CD4-positive, alpha-beta T cell treated with Interleukin-6 at 100 ng/mL for 8 hours (primary cell): ENCODE measurements at places on chromosomes 2 and 18.
A peak's percentile ranks its signal among the peaks of the same experiment; 100 is the strongest.

GRCh38 chr2:9191041-9191481, 15.6 kb upstream of the ASAP2 start:
- DNase-seq: no peak

GRCh38 chr2:227813562-227814353, at the start of gene CCL20:
Gene CCL20 (plus strand): TSS chr2:227813842. CDS start chr2:227813912, 70 bp downstream.
- DNase-seq: peak; percentile 29

GRCh38 chr2:240160291-240161086, 20.0 kb upstream of the OTOS start:
- DNase-seq: no peak

GRCh38 chr18:35728676-35729075, 147.1 kb downstream of the GALNT1 start:
- DNase-seq: no peak

GRCh38 chr2:12721566-12722446, 5.1 kb downstream of the TRIB2 start:
- no peak for DNase-seq

GRCh38 chr2:30631051-30631671, 176.1 kb downstream of the CAPN13 start:
- peak; percentile 3 for DNase-seq

DNA sequence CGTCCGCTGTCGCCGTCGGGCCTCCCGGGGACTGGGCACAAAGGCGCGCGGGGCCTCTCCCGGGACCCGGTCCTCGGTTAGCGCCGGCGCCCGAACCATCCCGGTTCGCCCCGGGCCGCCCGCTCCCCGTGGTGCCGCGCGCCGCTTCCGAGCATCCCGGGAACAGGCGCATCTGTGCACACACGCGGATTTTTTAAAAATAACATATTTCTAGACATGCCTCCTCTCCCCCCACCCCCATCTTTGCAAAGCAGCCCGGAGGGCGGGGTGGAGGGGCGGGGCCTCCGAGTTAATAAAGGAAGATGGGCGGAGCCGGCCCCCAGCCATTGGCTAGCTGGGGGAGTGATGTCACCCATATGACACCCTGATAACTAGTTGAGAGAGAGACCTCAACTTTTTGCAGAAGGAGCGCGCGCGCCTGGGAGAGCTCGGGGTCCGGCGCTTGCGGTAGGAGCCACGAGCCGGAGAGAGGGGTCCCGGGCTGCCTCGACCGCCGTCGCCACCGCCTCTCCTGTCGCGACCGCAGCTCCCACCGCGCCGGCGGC, at the start of gene SOX11:
Gene SOX11, plus strand, starts transcription at position 400 of the 545 bp plus-strand sequence. CDS start 338 bp downstream, outside the sequence.
- DNase-seq: no peak

- no peak for DNase-seq
These were observed 87.9 kb downstream of the ZEB2 start for GRCh38 chr2:144431998-144432397.

- no peak for DNase-seq
These were observed 29.0 kb upstream of the LAPTM4A start for GRCh38 chr2:20080428-20080827.

DNA sequence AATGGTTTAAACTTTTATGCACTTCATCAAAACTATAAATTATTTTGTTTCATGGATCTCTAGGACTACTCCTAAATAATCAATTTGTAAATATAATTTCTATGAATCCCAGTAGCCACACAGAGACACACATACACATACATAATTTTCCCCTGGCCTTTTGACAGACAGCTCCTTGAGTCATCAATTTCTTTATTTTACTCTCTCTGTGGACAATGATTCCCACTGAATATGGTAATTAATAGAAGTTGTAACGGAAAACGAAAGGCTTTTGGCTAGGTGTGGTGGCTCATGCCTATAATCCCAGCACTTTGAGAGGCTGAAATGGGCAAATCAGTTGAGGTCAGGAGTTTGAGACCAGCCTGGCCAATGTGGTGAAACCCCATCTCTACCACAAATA, 235.1 kb downstream of the EPHA4 start:
- DNase-seq: no peak

GRCh38 chr18:74635224-74635975, 37.7 kb downstream of the ZNF407 start:
- no peak for DNase-seq

DNA sequence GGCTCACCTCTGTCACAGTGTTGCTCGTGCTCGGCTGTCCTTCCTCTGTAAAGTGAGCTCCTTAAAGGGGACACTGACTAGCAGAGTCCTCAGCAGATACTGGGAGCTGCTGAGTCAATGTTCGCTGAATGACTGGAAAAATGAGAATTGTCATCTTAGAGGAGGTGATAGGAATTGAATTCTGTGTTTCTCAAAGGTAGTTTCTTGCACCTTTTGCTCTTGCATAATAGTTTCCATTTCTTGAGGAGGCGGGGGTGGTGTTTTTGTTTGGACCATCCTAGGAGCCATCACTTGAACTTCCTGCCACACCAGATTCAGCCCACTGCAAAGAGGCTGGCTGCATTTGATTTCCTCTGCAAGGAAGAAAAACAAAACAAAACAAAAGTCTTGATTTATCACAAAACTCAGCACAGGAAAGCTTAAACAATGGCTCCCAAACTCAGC, 11.4 kb upstream of the RFX8 start:
- no peak for DNase-seq

DNA sequence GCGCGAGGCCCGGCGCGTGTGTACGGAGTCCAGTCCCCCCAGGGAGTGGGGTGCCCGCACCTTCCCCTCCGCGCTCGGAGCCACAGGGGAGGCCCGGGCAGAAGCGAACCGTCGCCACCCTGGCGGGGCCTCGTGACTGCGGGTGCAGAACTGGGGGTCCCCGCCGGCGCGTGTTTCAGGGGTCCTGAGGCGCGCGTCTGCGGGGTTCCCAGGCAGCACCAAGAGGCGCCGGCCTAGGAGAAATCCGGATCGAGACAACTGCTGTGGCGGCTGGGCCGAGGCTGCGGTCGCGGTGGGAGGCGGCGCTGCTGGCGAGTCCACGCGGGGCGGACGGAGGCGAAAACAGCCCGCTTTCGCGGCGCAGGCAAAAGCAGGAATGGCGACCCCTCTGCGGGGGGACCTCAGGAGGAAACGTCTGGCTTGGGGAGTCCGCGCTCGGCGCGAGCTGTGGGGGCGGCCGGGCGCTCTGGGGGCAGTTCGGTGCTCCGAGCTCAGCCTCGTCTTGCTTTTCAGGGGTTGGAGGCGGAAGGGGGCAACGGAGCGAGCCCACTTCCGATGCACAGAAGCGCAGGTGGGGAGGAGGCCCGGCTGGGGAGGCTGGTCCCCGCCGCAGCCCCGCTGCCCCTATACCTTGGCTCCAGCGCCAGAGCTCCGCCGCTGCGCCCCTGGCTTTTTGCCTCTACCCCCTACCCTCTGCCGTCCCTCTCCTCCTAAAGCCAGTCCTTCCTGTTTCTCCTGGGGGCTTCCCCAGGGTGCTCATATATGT, 81.5 kb upstream of the LDLRAD4 start:
- DNase-seq: peak; percentile 22

DNA sequence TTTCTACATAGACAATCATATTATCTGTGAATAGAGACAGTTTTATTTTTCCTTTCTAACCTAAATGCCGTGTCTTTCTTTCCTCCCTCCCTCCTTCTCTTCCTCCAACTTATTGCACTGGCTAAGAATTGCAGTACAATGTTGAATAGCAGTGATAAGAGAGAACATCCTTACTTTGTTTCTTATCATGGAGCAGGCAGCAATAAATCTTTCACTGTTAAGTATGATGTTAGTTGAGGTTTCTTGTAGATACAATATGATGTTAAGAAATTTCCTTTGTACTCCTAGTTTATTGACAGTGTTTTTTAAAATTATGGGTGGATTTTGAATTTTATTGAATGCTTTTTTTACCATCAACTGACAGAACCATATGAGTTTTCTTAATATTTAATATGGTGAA, 6.0 kb downstream of the LYPD6B start:
- no peak for DNase-seq

GRCh38 chr2:86499326-86499725, 58.2 kb downstream of the KDM3A start:
- no peak for DNase-seq

DNA sequence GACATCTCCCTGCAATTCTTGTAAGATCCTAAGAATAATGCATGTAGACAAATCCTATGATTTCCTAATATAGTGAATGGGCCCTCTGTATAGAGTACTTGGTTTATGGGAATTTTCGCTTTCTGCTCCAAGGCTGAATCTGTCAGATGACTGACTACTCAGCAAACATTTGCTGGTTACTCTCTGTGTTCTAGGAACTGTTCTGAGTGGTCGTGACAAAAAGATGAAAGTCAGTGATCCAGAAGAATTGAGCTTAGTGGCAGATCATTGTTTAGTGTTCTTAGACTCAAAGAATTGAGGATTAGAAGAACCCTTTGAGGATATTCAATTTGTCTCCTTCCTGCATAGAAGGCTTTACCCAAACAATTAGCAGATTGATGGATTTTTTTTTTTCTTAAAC, 10.0 kb downstream of the XRCC5 start:
- no peak for DNase-seq

DNA sequence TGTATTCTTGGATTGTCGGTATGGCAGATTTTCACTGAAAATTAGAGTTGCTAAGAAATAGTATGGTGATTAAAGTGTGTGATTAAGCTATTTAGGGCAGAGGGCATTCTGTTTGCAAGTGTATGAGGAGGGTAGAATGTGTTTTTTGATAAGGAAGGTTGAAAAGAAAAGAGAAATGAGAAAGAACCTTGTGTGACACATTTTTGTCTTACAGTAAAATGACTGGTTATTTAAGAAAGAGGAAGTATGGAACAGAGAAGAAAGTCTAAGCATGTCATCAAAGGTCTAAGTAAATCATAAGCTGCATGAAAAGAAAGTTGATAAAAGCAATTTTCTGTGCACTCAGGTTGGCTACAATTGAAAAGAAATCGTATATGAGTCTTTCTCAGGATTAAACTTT, 5.2 kb upstream of the RSAD2 start:
- no peak for DNase-seq

GRCh38 chr2:48560546-48561209, 30.7 kb downstream of the STON1 start:
- no peak for DNase-seq

- no peak for DNase-seq
These were observed 7.2 kb downstream of the ACP1 start for GRCh38 chr2:271917-272316.

GRCh38 chr18:24053211-24053610, 38.7 kb downstream of the TTC39C start:
- no peak for DNase-seq

DNA sequence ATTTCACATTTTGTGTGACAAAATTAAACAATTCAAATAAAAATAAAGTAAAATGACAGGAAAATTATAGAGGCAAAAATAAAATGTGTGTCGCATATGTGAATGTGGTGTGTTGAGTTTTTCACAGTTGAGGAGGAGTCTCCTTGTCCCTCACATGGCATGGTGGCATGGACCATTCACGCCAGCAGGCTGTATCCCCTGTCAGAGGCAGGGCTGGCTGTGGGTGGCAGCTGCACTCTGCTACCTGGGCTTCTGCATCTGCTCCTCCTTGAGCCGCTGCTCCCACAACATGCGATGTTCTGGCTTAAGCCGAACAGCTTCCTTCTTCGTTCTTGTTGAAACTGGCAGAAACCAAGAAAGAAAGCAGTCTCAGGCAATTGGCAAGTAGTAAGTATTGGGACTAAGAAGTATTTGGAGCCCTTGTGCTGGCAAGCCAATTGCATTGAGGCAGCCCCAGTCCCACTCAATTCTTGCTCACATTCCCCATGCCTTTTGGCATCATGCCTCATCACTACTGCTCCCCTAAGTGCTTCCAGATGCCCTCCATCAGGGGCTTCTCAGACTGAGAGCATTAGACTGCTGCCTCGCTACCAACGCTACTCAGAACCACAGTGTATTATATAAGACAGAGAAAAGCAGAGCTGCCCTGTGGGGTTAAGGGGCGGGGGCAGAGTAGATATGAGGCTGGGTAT, 177.9 kb upstream of the NABP1 start:
- no peak for DNase-seq

GRCh38 chr2:33219850-33220275, 256.6 kb upstream of the RASGRP3 start:
- DNase-seq: no peak

GRCh38 chr2:222305516-222306392, 7.0 kb upstream of the PAX3 start:
- no peak for DNase-seq

- DNase-seq: no peak
These were observed 219.8 kb upstream of the MYT1L start for GRCh38 chr2:2550856-2551255.

GRCh38 chr2:62309465-62310091, 113.7 kb downstream of the B3GNT2 start:
- no peak for DNase-seq

DNA sequence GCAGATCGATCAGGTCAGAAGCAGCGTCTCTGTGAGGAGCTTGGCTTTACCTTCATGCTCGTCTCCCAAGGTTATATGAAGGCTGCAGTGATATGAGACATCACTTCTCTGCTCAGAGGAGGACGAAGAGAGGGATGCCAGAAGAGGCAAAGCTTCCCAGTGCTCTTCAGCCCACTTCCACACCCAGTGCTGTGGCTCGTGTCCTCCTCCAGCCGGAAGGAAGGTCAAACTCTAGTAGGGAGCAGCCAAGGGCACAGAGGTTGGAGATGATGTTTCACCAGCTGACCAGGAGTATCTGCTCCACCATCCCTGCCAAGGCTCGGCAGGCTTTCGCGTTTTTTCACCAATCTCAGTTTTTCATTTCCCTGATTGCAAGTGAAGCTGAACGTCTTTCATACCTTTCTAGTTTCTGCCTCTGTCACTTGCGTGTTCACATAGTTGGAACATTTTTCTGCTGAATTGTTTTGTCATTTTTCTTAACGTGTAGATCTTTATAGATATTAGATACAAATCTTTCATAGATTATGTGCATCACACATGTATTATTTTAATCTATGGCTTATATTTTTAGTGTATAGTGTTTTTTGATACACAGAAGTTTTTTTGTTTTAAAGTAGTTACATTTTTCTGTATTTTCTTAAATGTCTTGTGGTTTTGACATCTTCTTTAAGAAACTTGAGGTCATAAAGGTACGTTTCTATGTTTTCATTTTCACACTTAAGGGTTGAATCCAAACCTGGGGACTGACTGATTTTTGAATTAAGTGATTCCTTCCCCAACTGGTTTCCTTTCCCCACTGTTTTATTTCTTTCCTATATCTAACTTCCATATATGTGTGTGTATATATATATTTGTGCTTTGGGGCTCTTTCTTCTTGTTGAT, 23.5 kb upstream of the L3MBTL4 start:
- DNase-seq: no peak
